Uterus (tissue), 4 donors: ENCODE measurements at places on chromosomes 7 and 10. TPM values are rescaled to one million over a fixed set of nuclear protein-coding genes. Genes with fewer than 3 reads are reported as not detected.

DNA sequence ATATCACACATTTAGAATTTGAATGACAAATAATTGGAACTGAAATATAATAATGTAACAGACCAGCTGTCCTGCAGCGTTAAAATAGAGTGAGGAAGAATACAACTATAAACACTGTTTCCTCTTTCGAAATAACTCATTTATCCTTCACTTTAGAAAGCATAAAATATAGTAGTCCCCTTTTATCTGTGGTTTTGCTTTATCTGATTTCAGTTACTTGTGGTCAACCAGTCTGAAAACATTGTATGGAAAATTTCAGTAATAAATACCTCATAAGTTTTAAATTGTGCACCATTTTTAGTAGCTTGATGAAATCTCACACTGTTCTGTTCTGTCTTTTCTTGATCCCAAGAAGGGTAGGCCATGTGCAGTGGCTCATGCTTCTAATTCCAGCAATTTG lies 31.7 kb downstream of the POLR1F start:
- no peak for DNase-seq

The CHAT gene
- total RNA-seq: not detected

DNA sequence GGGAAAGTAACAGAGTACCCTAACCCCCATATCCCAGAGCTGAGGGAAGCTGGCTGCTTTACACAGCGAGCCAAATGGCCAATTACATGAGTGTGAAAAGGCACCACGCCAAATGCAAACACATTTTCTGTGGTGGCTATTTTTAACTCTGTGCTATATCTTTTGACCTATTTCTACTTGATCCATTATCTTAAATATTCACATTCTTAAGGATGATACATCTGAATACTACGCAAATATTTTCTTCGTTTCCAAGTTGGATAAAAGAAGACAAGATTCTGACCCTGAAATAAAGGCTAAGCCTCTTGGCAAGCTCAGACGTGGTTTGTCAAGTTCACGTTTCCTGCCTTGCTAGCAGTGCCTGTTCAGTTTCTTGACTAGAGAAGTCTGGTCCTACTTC lies 146.7 kb upstream of the TMEM196 start:
- no peak for DNase-seq

The SMARCD3 gene
- total RNA-seq: 21.3 TPM
